Kidney capillary endothelial cell (primary cell): ENCODE measurements at places on chromosomes 2 and 18.

DNA sequence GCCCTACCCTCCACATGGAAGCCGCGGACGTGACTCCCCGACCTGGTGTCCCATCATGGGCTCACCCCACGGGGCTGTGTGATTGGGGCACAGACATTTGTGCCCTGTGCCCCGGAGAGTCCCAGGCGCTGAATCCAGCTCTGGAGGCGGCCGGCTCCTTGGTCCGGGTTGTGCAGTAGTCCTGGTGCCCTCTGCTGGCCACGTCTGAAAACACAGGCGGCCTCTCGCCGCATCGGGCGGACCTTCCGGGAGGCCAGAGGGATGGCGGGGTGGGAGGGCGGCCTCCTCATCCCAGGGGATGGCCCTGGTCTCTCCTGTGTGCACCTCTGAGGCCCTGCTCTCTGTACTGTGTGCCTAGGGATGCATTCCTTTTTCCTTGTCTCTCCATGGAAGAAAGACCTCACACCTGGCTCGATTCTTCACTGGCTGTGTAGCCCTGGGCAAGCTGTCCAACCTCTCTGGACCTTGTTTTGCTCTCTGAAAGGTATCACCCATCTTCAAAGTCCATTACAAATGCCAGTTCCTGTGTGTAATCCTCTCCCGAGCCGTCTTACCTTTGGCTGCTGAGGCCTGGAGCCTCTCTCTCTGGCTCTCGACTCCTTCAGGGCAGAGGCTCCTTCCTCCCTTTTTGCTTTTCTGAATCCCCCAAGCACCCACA lies 27.6 kb downstream of the CELF4 start:
- peak; percentile 38 for DNase-seq

DNA sequence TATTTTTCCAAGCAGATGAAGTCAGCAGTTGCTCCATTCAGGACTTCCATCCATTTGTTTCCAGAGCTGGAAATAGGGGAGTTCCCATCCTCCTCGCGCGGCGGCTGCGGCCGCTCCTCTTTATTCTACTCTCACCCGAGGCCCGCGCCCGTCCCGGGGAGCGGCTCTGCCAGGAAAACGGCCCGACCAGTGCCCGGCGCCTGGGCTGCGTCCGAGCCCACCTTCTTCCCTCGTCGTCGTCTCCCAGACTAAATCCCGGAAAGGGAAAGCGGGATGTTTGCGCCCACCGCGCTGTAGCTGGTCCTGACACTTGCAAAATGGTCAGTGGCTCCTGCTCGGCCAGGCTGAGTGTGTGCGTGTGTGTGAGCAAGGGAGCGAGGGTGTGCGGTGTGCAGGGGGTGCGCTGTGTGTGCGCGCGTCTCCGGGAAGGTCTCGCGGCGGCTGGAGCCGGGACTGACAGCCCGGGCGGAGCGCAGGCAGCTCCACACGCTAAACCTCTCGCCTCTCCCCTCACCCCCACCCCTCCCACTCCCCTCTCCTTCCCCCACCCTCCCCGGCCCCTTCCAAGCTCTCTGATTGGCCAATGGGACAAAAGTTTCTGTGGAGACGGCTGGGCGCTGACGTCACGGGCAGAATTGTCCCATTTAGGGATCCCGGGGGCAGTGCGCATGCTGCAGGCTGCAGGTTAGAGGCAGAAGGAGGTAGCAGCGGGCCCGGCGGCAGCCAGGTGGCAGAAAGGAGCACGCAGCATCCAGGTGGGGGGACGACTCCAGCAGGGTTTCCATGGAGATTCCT lies at the start of gene NOL4:
NOL4 (minus strand) TSS at position 491 of the 795 bp plus-strand sequence. CDS start 1,660 bp downstream, outside the sequence.
- DNase-seq: peak; percentile 18

DNA sequence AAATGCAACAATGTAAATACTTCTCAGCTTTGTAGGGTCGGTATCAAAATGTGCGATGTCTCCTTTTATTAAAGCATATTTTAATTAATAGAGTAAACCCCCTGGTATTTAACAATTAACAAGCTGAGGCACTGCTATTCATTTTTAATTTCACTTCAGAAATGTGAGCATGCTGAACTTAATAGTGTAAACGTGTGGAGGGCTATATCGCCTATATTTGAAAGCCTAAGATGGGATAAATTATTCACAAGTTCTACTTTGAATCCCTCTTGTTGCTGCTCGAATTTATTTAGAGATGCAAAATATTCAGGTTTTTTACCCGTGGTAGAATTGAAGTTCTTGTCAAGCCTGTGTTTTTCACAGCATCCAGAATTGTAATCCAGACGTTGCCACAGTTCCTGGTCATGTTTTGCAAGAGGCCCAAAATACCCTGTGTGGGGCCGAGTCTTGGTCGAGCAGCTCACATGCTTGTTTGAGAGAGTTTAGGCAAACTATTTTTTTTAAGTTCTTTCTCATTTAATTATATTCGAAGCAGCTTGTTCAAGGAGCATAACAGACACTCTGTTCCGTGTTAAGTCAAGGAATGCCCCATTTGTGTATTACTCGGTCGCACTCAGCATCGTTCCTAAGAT lies 2.5 kb downstream of the SALL3 start:
- no peak for DNase-seq

GRCh38 chr2:181646415-181646987 lies 10.4 kb downstream of the CERKL start:
- DNase-seq: no peak

- no peak for DNase-seq
Observed at GRCh38 chr2:240705204-240705791, 13.6 kb downstream of the AQP12A start.

DNA sequence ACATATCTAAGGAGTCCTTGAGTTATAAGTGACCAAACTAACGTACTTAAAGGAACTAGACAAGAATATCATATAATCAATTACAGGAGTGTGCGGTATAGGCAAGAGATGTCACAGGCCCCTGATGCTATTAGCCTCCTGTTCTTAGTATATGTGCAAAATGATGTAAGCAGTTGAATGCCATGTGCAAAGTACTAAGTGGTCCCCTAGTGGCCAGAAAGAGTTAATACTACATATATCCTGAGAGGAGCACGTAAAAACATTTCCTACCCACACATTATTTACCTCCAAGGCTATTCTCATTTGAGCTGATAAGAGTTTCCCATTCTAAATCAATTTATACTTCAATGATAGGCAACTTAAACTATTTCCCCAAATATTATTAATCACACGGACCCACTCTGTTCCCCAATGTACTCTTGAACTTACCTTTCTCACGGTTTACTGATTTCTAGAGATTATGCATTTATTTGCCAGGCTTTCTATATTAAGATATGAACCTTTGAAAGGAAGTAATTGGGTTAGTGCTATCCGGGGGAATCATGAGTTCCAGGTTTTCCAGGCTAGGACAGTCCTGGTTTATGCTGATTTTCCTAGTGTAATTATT lies 158.0 kb upstream of the KLHL14 start:
- DNase-seq: peak; percentile 40

- no peak for DNase-seq
Observed at GRCh38 chr2:43461453-43462073, 134.3 kb downstream of the THADA start.

DNA sequence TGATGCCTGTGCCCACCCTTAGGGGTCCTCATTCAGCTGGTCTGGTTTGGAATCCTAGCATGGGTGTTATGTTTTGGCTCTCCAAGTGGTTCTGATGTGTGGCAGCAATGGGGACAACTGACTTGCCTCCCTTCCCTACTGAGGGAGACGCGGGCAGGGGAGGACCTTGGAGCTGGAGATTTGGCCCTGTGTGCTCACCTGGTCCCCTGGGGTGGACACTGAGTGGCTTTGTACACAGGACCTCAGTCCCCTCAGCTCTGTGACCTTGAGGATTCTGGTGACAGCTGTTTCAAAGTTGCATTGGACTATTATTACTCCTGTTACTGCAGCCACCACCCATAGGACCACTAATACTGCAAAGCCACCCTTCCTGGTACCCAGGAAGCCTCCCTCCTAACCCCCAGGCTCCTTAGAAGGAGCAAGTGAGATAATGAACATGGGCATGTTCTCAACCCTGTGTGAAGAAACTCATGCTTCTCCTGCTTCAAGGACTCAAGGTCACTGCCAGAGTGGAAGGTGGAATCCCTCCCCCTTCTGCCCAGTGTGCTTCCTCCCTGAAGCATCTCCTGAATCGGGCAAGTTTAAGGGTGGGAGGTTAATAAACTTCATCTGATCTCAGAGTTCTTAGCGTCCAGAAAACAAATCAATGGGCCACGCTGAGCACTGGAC lies 26.5 kb downstream of the TMEM182 start:
- DNase-seq: no peak

GRCh38 chr2:220159738-220160137 lies 532.3 kb downstream of the SLC4A3 start:
- DNase-seq: no peak

- peak; percentile 59 for DNase-seq
Observed at GRCh38 chr2:85405201-85406059, 4.7 kb downstream of the CAPG start.

GRCh38 chr2:134934641-134935040 lies 16.0 kb downstream of the CCNT2 start:
- no peak for DNase-seq

GRCh38 chr2:74039611-74040010 lies 54.9 kb downstream of the TET3 start:
- no peak for DNase-seq

- DNase-seq: no peak
Observed at GRCh38 chr2:124478761-124479160, 453.7 kb downstream of the CNTNAP5 start.

GRCh38 chr2:240429872-240430491 lies 5.5 kb upstream of the GPC1 start:
- no peak for DNase-seq

GRCh38 chr18:35875566-35875965 lies 96.9 kb upstream of the RMP24 start:
- no peak for DNase-seq

DNA sequence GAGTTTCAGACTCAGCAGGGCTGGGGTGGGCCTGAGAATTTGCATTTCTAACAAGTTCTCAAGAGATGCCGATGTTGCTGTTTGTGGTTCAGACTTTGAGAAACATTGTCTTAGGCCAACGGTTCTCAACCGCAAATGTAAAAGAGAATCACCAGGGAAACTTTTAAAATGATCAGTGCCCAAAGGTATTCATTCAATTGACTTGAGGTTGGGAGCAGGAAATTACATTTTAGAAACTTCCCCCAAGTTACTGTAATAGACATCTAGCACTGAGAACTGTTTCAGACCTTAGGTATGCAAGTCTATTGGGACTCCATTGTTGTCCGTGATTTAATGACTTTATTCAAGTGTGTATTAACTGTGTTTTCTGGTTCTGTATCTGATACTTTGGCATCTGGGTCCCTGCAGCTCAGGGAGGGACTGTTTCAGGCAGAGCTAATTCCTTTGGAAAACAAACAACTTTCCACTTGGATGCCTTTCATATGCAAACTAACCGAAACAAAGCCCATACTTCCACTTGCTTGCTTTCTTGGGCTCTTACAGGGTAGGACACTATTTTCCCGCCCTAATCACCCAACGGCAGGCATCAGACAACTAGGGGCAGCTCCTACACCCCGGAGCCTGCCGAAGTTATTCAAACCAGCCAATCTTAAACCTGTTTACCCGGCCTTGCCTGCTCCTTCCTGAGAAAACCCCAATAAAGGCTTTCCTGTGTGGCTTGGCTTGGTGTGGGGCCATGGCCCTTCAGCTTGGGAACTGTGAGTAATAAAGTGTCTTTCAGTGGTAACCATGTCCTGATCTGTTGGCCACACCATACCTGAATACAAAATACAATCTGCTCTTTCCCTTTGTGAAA lies 97.6 kb downstream of the POLE4 start:
- no peak for DNase-seq

DNA sequence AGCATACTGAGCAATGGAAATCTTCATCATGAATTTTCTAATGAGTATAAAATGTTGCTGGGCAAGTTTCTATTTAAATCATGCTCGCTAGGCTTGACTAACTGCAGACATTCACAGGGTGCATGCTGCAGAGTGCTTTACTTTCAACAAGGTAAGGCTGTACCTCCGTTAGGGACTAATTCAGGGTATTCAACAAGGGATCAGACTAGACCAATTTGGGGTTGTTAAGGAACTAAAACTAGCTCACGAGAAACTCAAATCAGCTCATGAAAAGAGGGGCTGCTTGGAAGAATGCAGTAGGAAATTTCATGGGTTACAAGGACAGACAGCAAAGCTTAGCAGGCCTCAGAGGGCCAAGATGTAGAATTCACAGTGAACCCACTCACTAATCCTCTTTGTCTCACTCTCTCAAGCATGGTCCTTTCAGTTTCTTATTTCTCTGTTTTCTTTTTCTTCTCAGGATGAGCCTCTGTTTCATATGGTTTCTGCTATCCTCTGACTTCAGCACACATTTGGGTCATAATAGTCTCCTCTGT lies 2.2 kb downstream of the MYO3B start:
- no peak for DNase-seq

DNA sequence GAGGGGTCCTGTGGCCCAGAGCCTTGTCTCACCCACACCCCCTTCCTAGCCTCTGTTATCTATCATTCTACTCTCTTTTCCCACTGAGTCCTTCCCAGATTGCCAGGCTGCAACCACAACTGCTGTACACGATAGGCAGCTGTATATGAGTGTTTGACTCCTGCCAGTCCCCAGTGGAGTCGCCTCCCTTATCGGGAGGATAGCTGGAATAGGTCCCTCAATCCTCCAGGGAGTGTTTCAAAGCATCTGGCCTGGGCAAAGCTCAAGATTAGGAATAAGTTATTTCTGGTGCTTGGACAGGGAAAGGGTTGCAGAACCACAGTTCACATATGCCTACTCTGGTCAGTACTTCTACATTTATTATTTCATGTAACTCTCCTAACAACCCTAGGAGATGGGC lies 4.8 kb downstream of the MSGN1 start:
- DNase-seq: no peak

DNA sequence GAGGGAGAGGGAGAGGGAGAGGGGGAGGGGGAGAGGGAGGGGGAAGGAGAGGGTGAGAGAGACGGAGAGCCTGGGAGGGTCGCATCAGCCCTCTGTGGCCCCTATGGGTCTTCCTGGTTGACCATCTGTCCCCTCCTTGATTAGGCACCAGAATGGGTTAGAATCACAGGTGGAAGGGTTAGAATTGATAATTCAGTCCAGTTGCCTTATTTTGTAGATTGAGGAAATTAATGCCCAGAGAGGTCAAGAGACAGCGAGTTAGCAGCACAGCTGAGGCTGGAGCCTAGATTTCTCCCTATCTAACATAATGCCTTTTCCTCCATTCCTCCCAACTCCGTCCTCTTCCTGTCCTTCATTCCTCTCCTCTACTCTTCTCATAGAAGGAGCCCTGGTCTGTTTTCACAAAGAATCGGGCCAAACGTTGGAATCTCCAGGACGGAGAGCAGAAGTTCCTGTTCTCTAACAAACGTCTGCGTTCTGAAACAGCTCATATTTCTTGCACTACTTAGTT lies 338 bp upstream of the THUMPD2 start:
- no peak for DNase-seq

GRCh38 chr18:9824474-9824832 lies 61.3 kb upstream of the TXNDC2 start:
- DNase-seq: no peak

DNA sequence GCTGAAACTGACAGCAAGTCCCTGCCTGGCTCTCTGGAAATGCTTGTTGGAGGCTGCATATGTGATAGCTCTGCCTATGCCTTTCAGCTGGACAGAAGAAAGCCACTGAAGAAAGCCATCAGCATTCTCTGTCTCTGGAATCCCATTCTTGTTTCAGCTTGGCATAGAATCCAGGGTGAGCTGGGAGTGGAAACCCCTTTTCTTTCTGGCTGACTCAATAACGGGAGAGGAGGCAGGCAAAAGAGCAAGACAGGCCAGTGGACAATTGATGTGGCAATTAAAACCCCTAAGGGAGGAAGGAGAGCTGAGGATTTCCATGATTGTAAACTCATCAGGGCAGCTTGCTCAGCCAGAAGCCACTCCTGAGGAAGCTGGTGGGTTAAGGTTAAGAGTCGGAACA lies 208.1 kb downstream of the CLIP4 start:
- no peak for DNase-seq

- peak; percentile 44 for DNase-seq
Observed at GRCh38 chr18:35324926-35325655, 19.1 kb downstream of the ZNF24 start.

- DNase-seq: no peak
Observed at GRCh38 chr2:53600815-53601214, 166.8 kb upstream of the CHAC2 start.
